ENCODE measurements at places on chromosomes 12 and 14.

DNA sequence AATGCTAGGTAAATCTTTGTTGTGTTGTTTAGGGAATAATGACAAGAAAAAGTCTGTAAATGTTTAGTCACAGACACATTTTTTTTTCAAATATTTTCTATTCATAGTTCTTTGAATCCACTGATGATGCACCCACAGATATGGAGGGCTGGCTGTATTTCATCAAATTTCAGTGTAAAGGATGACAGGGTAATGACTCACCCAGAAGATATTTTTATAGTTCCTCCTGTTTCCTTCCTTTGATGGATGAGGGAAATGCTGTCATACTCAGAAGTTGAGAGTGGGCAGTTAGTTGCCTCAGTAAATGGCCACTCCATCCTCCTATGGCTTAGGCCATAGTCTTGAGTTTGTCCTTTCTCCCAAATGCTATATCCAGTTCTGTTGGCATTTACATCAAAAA lies 76.9 kb upstream of the REP15 start:
- DNase-seq: no peak

GRCh38 chr12:27333403-27334009 lies 870 bp downstream of the BMAL2 start:
- peak; percentile 40 for DNase-seq

DNA sequence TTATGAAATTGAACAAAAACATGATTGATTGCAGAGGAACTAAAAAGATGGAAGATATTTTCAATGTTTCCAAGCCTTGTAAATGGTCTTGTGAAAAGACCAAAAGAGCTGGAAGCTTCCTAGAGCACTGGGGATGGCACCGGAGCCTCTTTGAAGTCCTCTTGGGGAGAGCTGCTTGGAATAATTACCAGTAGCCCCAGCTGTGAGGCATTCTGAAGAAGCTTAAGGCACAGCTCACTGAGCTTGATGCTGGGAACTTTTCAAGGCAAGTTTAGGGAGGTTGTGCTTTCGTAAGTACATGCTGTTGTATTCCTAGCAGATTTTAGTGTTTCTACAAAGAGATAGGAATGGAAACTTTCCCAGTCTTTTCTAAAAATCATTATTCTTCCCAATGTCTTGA lies 13.9 kb downstream of the PDZRN4 start:
- no peak for DNase-seq

- no peak for DNase-seq
Measured at GRCh38 chr14:92389598-92390158, 66.7 kb downstream of the SLC24A4 start.

DNA sequence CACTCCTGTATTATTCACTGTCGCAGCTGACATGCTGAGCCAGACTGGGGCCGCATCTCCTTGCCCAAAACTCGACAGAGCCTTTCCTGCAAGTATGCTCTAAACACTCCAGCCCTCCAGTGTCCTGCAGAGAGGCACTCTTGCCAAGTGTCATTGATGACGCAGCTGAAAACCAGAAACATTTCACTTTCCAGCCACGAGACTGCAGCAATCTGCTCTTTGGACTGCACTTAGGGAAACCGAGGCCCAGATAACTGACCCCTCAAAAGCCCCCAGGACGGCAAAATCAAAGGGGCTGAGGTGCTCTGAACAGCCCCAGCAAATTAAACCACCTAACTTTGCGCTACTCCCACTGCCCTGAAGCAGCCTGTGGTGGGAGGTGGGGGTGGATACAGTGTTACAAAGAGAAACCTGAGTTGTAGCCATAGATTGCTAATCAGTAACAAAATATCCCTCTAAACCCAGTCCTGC lies 2.6 kb downstream of the CCDC85C start:
- no peak for DNase-seq

GRCh38 chr14:84809158-84809557 lies 720.8 kb upstream of the FLRT2 start:
- DNase-seq: no peak

DNA sequence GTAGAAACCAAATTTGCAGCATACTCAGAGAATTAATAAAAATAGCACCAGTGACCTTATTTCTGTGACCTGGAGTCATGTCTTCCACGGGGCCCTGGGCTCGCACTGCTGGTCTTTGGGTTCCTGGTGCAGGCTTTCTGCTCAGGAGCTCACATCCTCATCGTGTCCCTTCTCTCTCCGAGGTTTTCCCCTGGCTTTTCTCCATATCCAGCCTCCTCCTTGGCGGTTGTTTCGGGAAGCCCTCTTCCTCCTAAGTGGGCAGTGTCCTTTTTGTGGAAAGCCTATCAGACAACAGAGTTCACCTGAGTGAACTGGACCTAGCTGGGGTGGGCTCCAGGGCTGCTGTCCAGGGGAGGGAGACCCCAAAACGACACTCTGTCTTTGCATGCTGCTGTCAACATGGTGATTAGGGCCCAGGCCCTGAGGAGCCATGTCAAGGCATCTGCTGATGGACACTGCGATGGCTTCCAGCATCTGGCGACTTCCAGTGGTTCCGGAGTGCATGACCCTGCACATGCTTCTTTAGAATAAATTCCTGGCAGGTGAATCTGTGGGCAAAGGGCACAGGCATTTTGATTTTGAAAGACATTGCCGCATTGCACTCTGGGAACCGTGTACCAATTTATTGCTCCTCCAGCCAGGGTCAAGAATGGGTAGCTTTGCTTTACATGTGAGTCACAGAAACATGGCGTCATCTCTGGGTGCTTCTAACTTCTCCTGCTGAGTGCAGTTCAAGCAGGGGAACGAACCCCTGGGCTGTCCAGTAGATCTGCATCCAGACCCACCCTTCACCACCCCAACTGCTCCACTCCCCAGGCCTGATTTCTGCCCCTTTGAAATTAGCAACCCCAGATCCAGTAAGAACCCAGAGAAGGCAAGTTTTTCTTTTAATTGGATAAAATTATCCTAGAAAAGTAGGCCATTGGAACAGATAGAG lies 136.8 kb downstream of the ADGRD1 start:
- no peak for DNase-seq

GRCh38 chr12:51171884-51172514 lies 936 bp downstream of the TFCP2 start:
- peak; percentile 75 for DNase-seq

DNA sequence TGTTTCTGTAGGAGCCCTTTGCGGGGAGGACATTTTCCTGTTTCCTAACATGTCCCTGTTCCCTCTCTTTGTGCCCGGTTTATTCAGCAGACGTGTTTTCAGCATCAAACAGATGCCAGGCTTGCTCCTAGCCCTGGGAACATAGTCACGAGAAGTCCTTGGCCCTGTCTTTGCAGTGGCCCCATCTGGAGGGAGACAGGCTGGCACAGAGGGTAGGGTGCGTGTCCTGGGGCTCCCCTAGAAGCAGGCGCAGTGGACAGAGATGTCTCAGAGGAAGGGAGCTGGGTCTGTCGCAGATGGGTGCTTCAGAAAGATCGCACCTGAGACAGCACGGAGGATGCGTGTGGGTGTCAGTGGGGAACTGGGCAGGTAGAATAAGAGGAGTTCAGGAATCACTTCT lies 75.0 kb upstream of the DYNC1H1 start:
- DNase-seq: no peak

DNA sequence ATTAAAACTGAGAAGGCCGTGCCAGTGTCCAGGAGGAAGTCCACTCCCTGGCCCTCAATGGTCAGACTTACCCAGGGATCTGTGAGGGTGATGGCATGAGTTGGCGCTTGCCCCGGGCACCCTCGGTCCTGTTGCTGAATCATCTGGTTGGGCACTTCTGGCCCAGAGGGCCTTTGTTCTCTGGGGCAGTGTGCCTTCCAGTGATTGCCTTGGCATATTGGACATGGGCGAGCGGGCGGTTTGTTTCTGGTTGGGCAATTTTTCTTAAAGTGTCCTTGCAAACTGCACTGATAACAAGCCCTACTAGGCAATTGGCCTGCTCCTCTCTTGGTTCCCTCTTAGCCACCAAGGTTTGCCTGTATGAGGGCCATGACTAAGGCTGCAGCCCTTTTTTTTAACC lies 69.5 kb upstream of the ZDHHC17 start:
- DNase-seq: no peak

GRCh38 chr12:56326533-56326932 lies 7.3 kb downstream of the PAN2 start:
- no peak for DNase-seq

GRCh38 chr14:60248697-60249318 lies at the start of gene PPM1A:
Gene PPM1A (plus strand): TSS chr14:60249221. CDS start chr14:60282704, 33,483 bp downstream.
- peak; percentile 98 for DNase-seq

DNA sequence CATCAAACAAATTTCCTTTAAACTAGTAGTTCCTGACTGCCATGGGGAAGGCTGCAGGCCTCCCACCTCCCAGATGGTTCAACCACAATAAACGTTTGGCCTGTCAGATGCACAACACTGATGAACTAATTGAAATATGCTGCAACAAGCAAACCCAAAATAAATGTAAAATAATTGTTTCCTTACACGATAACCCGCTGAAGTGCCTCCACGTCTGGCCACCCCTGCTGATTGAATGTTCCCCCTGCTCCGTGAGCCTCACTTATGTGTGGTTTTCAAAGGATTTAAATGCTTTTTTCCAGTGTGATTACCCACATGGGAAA lies 8.4 kb downstream of the PITPNM2 start:
- DNase-seq: no peak

GRCh38 chr12:90499795-90500194 lies 455.2 kb downstream of the CCER1 start:
- DNase-seq: no peak

- DNase-seq: no peak
Measured at GRCh38 chr12:74977832-74978481, 231.7 kb downstream of the KCNC2 start.

- no peak for DNase-seq
Measured at GRCh38 chr12:124377981-124378509, 83.2 kb downstream of the RFLNA start.

DNA sequence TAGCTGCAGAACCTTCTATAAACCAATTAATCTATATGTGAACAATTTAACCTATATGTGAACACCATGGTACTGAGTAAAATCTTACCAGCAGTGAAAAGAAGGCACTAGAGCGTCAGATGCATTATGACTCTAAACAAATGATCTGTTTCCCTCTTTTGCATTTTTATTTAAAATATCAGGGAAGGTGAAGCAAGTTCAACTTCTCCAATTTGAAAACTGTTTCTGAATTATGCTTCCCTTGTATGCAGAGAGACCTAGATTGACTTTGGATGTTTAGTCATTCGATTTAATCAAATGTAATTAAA lies 80.9 kb downstream of the DAD1 start:
- DNase-seq: no peak

GRCh38 chr12:76919383-76920171 lies 40.8 kb upstream of the CSRP2 start:
- DNase-seq: no peak

- DNase-seq: no peak
Measured at GRCh38 chr14:86838363-86838762, 1154.6 kb downstream of the GALC start.

- no peak for DNase-seq
Measured at GRCh38 chr12:29609431-29610215, 112.1 kb upstream of the OVCH1 start.

GRCh38 chr14:22502551-22502950 lies 86.5 kb downstream of the DAD1 start:
- DNase-seq: no peak

GRCh38 chr14:104118006-104118844 lies 20.2 kb upstream of the KIF26A start:
- DNase-seq: no peak

GRCh38 chr14:104113631-104114420 lies 24.6 kb upstream of the KIF26A start:
- DNase-seq: no peak

- DNase-seq: no peak
Measured at GRCh38 chr12:4438834-4439596, 6.6 kb downstream of the FGF6 start.

GRCh38 chr14:53124786-53125185 lies 28.3 kb downstream of the DDHD1 start:
- DNase-seq: no peak
